ENCODE measurements at places on chromosomes 5 and 9. TPM values are rescaled to one million over a fixed set of nuclear protein-coding genes. Genes with fewer than 3 reads are reported as not detected.

DNA sequence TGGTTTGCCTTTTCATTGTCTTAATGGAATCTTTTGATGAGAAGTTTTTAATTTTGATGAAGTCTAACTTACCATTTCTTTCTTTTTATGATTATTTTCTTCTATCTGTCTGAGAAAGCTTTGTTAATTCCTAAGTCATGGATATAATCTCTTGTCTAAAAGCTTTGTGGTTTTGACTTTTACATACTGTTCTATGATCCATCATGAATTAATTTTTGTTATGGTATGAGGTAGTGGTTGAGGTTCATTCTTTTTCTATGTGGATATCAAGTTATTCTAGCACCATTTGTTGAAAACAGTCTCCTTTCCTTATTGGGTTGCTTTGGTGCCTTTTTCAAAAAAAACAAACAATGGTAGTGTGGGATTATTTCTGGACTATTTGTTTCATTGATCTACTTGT, 20.4 kb downstream of the FBXO10 start:
- DNase-seq = no peak

DNA sequence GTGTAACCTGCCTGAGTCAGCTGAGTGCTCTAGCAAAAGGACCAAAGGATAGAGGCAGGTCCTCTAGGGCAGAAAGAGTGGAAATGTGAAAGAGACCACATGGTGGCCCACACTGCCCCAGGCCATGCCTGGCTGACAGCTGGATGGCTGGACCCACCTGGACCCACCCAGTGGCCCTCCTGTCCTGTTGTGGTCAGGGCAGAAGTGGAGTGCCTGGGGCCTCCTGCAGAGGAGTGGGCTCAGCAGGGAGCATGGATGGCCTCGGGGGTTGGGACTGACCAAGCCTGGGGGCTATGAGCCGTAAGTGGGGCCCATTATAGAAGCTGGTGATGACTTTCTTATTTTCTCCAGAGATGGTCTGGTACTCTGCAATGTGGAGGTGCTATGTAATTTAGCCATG, 55.7 kb upstream of the FAM120AOS start:
- no peak for DNase-seq

DNA sequence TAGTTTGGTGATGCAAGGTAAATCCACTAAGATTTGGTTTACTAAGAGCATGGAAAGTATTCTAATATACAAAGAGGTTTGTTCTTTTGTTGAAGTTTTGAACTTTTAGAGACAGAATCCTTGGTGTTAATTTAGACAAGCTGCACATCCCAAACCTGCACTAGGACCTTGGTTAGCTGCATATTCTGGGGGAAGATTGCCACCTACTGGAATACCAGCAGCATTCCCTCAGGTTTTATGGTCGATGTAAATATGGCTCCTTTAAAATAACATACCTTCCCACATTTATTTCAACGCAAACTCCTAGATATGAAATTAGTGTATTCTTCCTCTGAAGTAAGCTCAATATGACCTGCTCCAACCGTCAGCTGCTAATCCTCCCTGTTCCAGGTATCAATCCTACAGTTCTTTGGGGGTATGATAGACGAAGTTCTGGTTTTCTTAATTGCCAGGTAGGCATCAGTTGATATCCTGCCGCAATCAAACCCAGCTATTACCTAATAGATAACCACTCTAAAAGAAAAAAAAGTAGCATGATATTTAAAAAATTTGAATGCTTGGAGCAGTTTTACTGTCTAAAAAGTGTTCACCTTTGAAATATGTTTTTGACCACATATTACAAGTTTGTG, 624.1 kb downstream of the ISL1 start:
- peak; percentile 9 for DNase-seq

GRCh38 chr5:117657541-117657940, 1082.9 kb upstream of the SEMA6A start:
- DNase-seq = no peak

GRCh38 chr5:115599502-115599901, 2.8 kb downstream of the TICAM2 start:
- DNase-seq = no peak

SUSD3 gene
- total RNA-seq = not detected

ZDHHC11B gene
- total RNA-seq = not detected

DNA sequence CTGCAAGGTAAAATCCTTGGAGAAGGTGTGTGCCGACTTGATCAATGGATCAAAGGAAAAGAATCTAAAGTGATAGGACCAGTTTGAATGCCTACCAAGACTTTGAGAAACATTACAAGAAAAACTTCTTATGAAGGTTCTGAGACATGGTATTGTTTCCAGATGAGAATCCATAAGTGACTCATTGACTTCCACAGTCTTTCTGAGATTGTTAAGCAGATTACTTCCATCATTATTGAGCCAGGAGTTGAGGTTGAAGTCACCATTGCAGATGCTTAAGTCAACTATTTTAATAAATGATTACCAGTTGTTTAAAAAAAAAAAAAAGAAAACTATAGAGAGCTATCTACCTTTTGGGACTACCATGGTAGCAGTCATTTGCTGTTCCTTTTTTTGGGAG, 7.0 kb downstream of the LNPEP start:
- DNase-seq = no peak

RNF183 gene
- not detected for total RNA-seq

DNA sequence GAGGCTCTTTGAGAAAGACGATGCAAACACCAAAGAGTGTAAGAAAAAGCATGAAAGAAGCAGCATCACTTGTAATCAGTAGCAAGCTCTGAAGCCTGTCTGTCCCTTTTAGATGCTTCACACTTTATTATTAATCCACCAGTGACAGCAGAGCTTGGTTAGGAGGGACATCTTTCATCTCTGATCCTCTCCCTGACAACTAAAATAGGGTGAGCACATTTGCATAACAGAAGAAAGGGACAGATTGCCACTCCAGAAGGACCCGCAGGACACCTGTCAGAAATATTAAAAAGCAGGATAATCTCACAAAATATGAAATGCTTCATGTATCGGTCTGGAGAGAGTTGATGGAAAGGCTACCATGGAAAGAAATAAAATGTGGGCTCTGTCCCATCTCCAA, 71.4 kb upstream of the MAP1B start:
- DNase-seq = no peak

- DNase-seq = no peak
Measured at GRCh38 chr9:4243113-4243512, 56.8 kb downstream of the GLIS3 start.

GRCh38 chr5:103305809-103306208, 47.2 kb downstream of the MACIR start:
- DNase-seq = no peak

GRCh38 chr5:109989994-109990722, 300.4 kb downstream of the MAN2A1 start:
- DNase-seq = no peak

ASS1 gene
- 1.3 TPM for total RNA-seq

ORM2 gene
- total RNA-seq = not detected

DNA sequence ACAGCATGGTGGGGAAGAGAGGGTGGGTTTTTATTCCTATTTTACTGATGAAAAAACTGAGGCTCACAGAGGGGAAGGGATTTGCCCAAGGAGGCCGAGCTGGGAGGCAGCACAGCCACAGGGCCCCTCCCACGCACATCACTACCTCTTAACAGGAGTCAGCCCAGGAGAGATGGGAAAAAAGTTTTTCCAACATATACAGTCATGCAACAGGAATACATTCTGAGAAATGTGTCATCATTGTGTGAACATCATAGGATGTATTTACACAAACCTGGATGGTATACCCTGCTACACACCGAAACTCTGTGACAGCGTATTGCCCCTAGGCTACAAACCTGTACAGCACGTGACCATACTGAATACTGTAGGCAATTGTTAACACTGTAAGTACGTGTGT, 11.6 kb downstream of the TRAF1 start:
- DNase-seq = no peak

- no peak for DNase-seq
Measured at GRCh38 chr5:75736273-75736672, 19.0 kb upstream of the POC5 start.

DNA sequence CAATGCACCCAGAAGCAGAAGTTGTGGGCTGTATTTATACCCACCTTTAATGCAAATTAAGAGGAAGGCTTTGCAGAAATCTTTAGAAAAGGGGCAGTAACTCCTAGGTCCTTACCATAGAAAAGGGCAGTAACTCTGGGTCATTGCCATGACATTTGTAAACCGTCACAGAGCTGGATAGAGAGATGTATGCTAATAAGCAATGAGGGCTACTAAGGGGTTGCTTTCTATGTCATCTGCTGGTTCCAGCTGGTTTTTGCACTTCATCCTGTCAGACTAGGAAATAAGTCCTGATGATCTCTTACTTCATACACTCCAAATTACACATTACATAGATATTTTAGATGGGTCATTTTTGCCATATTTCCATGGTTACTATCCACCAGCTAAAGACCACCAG, 299.1 kb upstream of the TYRP1 start:
- DNase-seq = no peak

GRCh38 chr5:127369796-127370195, 79.2 kb downstream of the MEGF10 start:
- DNase-seq = no peak

NPR3 gene
- total RNA-seq = 0.70 TPM

DNA sequence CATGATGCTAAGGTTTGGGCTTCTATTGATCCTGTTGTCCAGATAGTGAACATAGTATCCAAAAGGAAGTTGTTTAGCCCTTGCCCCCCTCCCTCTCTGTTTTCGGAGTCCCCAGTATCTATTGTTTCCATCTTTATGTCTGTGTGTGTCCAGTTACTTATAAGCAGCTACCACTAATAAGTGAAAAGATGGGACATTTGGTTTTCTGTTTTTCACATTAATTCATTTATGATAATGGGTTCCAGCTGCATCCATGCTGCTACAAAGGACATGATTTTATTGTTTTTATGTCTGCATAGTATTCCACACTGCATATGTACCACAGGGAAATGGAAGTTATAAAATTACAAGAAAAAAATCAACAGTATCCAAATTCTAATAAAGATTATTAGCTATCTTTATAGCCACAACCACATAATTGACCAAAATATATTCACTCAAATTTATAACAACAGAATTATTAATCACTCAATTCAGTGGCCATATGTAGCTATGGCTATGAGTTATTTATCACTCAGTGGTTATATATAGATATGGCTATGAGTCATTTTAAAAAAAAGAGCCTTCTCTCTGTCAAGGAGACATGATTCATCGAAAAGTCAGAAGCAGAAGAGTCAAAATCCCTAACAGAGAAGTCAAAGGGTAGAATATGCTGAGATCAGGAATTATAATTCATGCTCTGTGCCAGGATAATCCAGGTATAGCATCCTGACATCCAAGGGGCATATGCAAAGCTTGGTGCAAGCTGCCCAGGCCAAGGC, 367.5 kb downstream of the DEPDC1B start:
- no peak for DNase-seq

AIF1L gene
- total RNA-seq = 3.1 TPM

DNA sequence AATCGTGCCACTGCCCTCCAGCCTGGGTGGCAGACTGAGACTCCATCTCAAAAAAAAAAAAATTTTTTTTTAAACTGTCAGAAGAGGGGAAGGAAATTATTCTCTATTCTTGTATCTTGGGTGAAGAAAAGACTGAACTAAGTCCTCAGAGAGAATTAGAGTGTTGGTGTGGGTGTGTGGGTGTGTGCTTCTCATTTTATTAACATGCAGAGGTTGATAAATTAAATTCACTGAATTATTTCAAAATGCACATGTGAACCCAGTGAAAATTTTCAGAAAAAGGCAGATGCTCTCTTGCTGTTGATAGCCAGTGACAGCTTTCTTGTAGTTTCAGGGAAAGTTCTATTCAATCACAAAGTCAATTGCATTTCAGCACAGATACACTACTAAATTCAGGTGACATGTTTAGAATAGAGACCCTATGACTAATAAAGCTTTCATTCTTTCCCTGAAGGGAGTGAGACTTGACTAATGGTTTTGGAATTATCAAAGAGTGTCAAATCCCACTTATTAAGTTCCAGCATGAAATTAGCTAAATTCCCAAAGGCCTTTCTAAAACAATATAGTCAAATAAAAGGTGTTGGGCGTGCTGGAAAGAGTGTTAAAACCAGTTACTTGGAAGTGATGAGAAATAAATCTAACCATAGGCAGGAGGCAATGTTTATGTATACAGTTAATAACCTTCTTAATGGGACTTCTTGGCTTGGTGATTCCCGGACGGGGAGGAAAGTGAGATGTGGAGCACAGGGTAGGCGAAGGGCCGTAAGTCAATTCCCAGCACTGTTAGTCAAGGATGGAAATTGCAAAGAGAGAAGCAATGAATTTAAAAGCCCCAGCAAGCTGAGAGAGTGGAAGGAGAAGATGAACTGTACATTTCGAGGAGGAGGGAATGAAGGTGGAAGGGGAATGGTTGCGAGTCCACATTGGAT, 103.2 kb upstream of the SPATA31D4 start:
- no peak for DNase-seq

Measured in glomerular endothelial cell (primary cell).